ENCODE measurements at places on chromosomes 11 and 22.

DNA sequence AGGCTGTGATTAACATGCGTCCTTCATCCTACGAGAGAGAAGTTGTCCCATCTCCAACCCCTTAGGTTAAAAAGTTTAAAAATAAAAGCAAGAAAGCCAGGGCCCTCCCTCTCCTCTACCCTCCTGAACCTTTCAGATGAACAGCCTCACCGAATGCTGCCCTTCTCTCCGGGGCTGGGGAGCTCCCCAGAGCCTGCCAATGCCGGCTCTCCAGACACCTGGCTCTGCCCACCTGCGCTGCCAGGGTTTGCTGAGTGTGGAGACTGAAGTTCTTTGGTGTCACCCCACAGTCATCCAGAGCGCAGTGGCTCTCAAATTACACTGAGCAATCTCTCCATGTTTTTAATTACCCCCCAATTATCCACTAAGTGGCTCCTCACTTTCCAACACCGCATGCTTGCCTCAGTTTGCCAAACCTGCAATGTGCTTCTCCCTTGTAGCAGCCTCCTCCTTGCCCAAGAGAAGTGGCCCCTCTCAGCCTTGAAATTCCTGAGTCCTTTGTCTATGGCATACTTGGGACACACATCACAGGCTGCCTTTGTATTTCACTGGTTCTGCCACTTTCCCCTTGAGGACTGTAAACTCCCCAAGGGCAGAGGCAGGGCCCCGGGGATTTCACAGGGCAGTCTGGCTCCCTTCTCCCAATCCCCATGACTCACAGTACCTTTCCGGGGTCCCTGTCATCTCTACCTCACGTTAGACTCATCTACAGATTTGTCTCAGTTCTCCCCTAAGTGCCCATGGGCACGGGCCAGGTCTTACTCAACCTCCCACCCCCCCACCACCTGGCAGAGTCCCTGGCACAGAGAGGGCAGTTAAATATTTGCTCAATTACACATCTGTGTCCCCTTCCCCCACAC lies 2.0 kb downstream of the MYH9 start:
- no peak for DNase-seq

GRCh38 chr22:22141771-22142591 lies 102.6 kb upstream of the VPREB1 start:
- no peak for DNase-seq

DNA sequence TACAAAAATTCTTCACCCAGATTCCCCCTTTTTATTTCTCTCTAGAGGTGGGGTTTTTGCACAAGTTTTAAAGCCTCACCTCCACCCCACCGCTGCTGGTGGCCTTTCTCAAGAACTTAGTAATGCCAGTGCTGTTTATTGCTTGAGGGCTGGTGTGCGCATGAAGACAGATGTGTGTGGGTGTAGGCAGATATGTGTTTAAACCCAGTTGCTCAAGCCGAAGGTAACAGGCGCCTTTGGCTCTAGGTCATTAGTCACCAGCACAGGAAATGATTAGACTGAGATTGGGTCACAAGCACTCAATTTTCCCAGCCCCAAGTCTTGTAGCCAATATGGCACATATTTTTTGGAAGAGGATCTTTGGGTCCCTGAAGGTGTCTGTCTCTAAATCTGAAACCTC lies 2.7 kb upstream of the CLMP start:
- DNase-seq = no peak

DNA sequence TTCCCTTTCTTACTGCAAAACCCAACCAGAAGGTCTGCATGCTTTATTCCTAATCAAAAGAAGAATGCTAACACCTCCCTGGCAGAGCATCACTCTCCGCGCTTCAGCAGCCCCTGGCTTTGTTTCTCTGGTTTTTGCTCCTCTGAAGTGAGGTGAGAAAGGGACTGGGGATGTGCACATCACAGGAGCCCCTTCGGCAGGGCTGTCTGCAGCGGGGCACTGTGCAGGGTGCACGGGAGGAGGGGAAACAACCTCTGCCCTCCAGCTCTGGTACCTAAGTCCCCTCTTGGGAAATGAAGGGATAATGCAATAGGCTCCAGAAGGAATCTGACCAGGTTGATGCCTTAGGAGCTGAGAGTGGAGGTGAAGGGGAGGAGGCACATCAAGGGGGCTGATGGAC lies 312.7 kb downstream of the NTM start:
- DNase-seq = no peak

DNA sequence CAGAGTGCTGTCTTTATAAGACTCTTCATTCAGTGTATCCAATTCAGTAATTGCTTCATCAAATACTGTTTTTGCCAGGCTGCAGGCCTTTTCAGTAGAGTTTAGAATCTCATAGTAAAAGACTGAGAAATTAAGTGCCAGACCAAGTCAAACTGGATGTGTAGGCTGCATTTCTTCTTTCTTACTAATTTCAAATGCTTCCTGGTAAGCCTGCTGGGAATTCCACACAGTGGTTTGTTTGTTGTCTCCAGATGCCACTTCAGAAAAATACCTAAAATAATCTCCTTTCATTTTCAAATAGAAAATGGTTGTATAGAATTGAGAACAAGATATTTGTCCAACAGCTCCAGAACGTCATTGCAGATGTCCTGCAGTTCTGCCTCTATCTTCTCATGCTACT lies 34.7 kb downstream of the LDHAL6A start:
- DNase-seq = no peak

GRCh38 chr11:130533113-130533798 lies 84.8 kb downstream of the ADAMTS15 start:
- DNase-seq = no peak

- no peak for DNase-seq
These were observed 150.1 kb upstream of the UBASH3B start for GRCh38 chr11:122505304-122506006.

GRCh38 chr11:91293119-91293518 lies 931.5 kb upstream of the FAT3 start:
- DNase-seq = no peak

DNA sequence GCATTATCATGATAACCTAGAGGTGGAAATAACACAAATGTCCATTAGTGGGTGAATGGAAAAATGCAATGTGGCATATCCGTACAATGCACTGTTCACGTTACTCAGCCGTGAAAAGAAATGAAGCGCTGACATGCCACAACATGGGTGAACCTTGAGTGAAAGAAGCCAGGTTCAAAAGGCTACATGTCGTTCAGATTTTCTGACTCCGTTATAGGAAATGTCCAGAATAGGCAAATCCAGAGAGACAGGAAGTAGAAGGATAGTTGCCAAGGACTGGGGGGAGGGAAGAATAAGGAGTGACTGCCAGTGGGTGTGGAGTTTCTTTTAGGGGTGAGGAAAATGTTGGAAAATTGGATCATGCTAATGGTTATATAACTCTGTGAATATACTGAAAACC lies 133.8 kb downstream of the ATXN10 start:
- DNase-seq = no peak

- no peak for DNase-seq
These were observed 452.3 kb downstream of the RAB38 start for GRCh38 chr11:87722756-87723565.

DNA sequence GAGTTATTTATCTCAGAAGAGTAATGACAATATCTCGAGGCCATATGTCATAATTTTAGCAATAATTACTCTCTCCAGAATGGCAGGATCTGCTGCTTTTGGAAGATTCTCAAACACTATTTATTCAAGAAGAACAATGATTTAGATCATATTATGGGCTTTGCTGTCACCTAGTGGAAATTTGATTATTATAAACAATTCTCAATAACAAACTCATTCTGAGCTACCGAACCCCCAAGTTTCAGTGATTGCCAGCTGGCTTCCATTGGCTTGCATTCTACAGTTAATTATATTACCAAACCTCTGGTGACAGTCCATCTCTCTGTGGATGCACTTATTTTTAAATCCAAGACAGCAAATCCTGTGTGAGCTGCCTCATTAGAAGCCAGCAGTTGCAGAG lies 27.9 kb upstream of the SLC36A4 start:
- no peak for DNase-seq

- no peak for DNase-seq
These were observed 605.0 kb upstream of the CADM1 start for GRCh38 chr11:116109228-116109627.

- no peak for DNase-seq
These were observed 387.4 kb upstream of the CADM1 start for GRCh38 chr11:115891581-115891980.

- DNase-seq = no peak
These were observed 64.3 kb downstream of the C22orf31 start for GRCh38 chr22:28997342-28997741.

- DNase-seq = no peak
These were observed 26.2 kb downstream of the PISD start for GRCh38 chr22:31635638-31636306.

GRCh38 chr11:11117730-11118129 lies 235.3 kb downstream of the CSNK2A3 start:
- no peak for DNase-seq

GRCh38 chr22:48868554-48868953 lies 959.1 kb downstream of the BRD1 start:
- DNase-seq = no peak

DNA sequence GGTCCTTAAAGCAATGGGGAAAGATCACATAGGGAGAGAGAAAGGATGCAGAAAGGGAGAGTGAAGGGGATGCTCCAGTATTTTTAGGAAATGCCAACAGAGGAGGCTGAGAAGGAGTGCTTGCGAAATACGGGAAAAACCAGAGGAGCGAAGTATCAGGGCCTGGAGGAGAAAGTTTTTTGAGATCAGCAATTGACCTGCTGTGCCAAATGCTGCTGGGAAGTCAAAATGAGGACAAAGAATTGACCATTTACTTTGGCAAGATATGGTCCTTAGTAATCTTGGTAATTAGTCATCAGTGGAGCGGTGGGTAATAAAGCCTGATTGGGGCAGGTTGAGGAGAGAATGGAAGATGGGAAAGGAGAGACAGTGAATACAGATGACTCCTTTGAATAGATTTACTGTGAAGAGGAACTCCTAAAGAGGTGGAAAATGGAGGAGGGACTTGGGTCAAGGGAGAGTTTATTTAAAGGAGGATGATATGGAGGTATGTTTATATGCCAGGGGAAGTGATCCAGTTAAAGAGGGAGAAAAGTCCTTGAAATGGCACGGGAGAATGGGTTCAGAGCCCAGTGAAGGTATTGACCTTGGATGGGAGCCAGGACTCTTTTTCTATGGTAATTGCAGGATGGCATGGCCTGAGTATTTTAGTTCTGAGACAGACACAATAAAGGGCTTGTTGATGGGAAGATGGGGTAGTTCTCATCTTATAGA lies 111.5 kb downstream of the PKNOX2 start:
- DNase-seq = no peak

DNA sequence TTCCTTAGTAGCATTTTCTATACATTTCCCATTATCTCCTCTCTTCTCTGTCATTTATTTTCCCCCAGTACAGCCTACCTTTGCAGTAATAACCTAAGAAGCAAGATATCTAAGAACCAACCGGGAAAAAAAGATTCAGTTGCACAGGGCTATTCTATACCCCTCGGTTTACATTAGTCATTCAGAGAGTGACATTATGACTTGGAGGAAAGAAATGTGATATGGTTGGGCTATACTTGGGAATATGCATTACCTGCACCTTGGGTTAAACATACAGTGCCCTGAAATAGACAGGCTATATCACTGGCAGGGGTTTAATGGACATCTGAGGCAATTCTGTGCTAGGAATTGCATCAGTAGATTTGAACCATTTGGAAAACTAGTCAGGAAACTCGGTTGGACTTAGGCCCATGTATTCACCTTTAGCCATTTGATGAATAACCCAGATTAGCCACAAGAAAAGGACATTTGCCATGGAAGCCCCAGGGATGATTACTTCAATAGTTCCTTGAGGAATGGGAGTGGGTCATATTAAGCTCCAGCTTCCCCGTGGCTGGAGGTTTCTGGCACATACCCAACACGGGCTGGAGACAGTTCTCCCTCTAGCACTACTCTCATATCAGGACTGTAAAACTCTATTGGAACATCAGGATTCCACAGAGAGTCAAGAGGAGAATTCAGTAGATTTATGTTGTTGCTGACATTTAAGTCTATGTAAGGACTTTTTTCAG lies 973.2 kb downstream of the NTM start:
- DNase-seq = no peak

DNA sequence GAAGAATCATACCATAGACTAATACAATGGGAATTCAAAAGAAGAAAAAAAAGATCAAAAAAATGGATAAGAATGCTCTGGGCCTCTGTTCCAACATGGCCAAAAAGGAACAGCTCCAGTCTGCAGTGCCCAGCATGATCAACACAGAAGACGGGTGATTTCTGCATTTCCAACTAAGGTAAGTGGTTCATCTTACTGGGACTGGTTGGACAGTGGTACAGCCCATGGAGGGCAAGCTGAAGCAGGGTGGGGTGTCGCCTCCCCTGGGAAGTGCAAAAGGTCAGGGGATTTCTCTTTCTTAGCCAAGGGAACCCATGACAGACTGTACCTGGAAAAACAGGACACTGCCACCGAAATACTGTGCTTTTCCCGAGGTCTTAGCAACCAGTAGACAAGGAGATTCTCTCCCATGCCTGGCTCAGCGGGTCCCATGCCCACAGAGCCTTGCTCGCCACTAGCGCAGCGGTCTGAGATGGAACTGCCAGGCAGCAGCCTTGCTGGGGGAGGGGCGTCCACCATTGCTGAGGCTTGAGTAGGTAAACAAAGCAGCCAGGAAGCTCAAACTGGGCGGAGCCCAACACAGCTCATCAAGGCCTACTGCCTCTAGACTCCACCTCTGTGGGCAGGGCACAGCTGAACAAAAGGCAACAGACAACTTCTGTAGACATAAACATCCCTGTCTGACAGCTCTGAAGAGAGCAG lies 428.4 kb downstream of the MN1 start:
- DNase-seq = no peak

GRCh38 chr11:134231958-134232659 lies 7.6 kb downstream of the VPS26B start:
- no peak for DNase-seq

DNA sequence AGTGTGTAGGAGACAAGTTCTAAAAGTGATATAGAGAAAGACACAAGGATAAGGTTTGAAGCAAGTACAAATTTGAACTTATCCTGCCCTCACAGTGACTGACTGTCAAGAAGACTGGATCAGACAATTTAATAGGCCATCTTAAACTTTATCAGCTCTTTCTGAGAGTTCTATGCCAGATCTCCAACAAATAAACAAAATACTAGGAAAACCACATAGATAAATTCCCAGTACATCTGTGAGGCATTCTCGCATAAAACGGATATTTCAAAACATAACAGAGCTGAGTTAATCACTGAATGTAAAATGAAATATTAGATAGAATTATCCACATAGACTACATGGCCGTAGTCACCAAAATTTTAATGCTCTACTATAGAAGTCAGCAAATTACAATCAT lies 120.9 kb upstream of the LUZP2 start:
- no peak for DNase-seq

DNA sequence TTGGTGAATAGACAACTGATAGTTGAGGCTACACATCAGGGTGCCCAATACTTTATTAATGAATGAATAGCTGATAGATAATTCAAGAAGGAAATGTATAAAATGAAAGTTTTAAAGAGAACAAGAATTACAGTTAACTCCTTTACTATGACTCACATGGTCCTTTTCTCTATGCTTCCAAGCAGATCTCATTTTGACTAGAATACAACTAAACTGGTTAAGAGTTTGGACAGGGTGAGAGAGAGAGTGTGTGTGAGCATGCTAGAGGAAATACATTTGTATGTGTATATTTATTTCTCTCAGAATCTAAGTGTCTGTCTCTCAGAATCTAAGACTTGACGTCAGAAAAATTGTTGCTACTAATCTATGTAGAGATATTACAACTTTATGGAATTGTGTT lies 66.7 kb downstream of the SIK2 start:
- no peak for DNase-seq

- DNase-seq = no peak
These were observed 2.2 kb downstream of the POU2AF3 start for GRCh38 chr11:111300569-111300968.

- DNase-seq = no peak
These were observed 5.5 kb upstream of the IFITM10 start for GRCh38 chr11:1755692-1756561.

GRCh38 chr11:133081730-133082452 lies 450.4 kb downstream of the OPCML start:
- DNase-seq = no peak

Measured in SK-N-MC (cell line).